CD4-positive, alpha-beta T cell treated with Interleukin-6 for 4 hours (primary cell): ENCODE measurements at places on chromosomes 11 and 22.

GRCh38 chr11:130208241-130209127, 48.9 kb downstream of the ST14 start:
- no peak for DNase-seq

DNA sequence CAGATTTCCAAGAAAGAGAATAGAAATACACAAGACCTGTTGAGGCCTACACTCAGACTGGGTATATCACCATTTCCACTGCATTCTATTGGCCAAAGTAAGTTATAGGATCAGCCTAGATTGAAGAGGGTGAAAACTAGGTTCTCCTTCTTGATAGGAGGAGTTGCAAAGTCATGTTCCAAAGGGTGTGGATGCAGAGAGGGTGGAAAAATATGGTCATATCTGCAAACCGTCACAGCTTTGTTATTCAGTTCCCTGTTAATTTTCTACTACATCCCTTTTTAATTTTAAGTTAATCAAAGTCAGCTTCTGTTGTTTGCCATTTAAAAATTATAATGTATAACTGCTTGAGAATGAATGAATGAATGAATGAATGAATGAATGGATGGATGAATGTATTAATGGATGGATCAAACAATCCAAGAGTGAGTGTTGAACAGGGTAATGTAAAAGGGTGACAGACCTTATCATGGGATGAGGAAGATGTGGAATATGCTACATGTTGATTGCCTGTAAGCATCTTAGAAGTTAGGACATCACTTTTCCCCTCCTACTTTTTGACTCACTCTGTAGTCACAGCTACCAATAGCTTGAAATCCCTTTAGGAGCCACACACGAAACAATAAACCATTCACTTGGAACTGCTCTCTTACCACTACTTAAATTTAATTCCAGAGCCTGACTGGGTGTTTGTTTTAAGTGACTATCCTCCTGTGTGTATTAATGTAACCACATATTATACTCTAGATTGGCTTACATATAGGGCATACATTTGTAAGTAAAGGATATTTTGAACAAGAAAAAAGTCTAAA, 121.5 kb downstream of the CCDC34 start:
- no peak for DNase-seq

GRCh38 chr11:106581399-106581798, 436.9 kb downstream of the GUCY1A2 start:
- no peak for DNase-seq

DNA sequence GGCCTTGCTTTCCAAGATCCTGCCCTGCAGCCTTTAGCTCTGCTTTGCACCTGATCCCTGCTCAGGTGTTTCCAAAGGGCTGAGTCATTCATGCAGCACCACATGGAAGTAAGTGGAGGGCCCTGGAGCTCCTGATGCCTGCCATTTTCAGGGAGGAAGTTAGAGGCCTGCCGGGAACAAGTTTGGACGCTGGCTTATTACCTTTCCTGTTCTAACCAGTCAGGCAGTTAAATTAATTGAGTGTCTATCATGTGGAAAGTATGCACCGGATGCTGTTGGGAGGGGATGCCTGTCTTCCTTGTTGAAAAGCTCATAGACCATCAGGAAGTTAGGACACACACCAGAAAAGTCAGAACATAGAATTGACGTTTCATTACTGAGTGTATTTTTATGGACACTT, 73.7 kb upstream of the PLET1 start:
- DNase-seq, result no peak

- peak; percentile 4 for DNase-seq
Measured at GRCh38 chr11:15819679-15820286, 536.6 kb downstream of the SOX6 start.
